ENCODE measurements at places on chromosomes 3 and 15.

- DNase-seq: no peak
Measured at GRCh38 chr3:59251869-59252268, 202.0 kb upstream of the CFAP20DC start.

- no peak for DNase-seq
Measured at GRCh38 chr3:112980080-112980479, 5.2 kb upstream of the CD200R1 start.

DNA sequence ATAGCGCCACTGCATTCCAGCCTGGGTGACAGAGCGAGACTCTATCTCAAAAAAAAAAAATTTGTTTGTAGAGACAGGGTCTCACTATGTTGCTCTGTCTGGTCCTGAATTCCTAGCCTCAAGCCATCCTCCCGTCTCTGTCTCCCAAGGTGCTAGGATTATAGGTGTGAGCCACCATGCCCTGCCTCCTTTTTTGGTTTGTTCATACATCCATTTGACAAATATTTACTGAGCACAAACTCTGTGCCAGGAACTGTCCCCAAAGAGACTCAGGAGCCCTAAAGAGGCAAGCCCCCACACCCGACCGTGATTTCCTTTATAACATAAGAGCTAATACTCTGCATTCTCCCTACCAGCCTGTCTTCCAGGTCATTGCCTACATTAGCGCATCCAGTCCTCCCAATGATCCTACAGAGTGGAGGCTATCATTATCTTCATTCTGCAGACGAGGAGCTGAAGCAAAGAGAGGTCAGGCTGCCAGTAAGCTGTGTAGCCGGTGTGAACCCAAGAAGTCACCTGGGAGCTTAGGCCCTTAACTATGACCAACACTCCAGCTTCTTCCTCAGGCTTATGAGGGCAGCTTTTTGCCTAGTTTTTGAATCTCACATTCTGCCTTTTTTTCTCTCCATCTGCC lies 6.3 kb upstream of the PXK start:
- DNase-seq: no peak

DNA sequence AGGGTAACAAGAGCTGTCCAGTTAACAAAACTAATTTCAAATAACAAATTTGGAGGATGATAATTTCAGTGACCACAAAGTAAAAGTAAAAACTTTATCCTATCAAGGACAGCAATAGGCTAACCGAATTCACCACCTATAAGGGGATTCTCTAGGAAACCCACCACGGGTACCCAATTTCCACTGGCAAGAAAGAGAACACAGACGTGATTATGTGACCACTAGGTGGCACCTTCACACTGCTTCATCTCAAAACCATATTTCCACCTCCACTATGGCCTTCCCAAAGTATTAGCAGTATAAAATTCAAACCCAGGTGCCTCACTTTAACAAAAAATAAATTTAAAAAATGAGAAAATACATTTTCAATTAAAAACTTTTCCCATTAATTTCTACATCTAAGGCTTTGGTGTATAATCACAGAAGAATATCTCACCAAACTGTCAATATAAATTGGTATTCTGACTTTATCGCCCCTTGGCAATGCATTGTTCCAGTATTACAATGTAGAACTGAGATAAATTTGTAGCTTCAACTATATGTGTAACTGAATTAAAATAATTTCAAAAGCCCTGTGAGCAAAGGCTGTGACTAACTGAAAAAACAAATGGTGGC lies 96.5 kb downstream of the FSIP1 start:
- peak; percentile 11 for DNase-seq

- DNase-seq: no peak
Measured at GRCh38 chr3:169467751-169468150, 195.8 kb downstream of the MECOM start.

GRCh38 chr3:183428447-183429211 lies at the start of gene MCF2L2:
Gene MCF2L2 (minus strand): TSS chr3:183428619. CDS start chr3:183427977, 642 bp downstream.
- DNase-seq: peak; percentile 44

- DNase-seq: no peak
Measured at GRCh38 chr3:111976254-111976653, 2.6 kb upstream of the ABHD10 start.

DNA sequence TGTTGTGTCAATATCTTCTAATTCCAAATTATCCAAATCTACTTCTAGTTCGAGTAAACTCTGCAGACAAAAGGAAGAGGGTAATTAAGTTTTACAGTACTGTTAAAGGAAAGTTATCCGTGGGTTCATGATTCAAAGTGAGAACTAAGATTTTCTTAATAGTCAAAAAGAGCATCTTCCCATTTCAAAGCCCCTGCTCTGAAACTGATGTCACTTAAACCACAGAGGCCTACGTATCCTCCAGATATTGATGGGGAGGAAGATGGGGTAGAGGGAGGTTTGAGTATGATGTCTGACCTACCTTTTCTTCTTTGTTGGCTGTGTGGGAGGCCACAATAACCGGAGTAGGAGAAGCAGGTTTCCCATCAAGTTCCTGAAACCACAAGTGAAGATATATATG lies 14.1 kb downstream of the MRPS22 start:
- no peak for DNase-seq

DNA sequence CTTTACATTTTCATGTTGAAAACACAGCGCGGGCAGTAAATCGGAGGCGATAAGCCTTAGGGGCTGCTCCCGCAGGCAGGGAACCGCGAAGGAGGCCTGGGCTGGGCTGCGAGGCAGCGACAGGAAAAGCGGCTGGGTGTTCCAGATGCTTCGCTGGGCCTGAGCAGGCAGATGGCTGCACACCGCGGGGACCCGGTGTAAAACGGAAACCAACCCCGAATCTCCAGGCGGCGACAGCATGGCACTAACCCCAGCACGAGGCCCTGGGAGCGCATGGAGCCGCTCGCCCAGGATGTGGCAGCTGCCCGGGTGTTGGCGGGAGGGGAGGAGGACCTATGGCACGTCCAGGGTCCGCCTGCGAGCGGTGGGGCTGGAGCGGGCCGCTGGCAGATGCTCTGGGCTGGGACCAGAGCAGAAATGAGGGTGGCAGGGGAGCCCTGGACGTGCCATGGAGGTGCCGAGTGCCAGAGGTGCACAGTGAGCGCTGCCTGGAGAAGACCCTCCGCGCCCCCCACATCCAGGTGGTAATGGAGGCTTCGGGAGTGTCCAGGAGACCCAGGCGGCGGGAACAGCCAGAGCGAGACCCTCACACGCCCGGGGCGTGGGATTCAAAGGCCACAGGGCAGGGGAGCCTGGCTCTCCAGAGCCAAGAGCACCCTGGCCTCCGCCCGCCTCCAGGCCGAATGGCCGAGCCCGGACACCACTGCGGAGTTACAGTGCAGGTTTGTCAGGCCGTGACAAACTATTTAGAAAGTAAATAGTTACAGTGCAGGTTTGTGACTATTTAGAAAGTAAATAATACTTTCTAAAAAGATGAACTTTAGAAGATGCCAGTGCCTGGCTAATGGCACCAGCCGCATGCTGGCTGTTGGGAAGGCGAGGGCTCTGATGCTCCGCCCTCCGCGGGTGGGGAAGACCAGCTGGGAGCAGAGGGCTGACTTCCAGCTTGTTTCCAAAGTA lies 293.6 kb downstream of the OCA2 start:
- no peak for DNase-seq

Measured in stimulated activated CD8-positive, alpha-beta memory T cell treated with anti-CD3 and anti-CD28 coated beads, Interleukin-12 subunit alpha, Interleukin-12 subunit beta, amount 100 ng/mL, for 1 hour (primary cell).